ENCODE measurements at places on chromosomes 13 and 19.

DNA sequence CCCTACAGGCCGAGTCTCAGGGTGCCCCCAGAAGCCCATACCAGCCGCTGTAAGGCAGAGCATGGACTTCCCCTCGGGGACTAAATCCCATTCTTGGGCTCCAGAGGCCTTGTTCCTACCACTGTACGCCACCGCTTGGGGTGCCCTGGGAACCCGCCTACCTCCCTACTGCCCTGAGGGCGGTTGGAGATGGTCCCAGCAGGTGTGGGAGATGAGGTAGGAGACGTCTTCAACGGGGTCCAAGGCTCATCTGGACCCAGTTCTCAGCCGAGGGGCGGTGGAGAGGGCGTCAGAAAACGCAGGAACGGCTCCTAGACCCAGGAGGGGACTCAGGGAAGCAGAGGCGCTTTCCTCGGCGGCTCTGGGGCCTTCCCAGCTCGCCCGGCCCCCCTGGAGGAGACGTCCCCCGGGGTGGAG lies 833 bp upstream of the ZIK1 start:
- no peak for DNase-seq

- no peak for DNase-seq
Measured at GRCh38 chr19:17950310-17951156, 16.4 kb upstream of the KCNN1 start.

DNA sequence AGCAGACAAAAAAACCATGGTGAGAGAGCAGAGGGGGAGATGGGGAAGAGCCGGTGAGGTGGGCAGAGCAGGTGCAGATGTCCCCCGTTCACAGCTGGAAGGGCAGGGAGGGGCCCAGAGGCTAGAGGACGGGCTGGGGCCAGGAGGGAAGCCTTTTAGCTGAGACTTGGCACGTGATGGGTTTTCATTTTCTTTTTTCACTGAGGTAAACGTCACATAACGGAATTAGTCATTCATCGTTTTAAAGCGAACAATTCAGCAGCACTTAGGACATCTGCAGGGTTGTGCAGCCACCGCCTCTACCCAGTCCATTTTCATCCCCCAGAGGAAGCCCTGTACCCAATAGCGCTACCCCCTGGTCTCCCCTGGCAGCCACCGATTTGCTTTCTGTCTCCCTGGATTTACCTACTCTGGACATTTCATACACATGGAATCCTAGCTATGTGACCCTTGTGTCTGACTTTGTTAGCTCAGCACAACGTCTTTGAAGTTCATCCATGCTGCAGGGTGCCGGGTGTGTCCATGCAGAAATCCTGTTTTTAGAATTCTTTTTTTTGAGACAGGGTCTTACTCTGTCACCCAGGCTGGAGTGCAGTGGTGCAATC lies 16.0 kb upstream of the EMC10 start:
- no peak for DNase-seq

DNA sequence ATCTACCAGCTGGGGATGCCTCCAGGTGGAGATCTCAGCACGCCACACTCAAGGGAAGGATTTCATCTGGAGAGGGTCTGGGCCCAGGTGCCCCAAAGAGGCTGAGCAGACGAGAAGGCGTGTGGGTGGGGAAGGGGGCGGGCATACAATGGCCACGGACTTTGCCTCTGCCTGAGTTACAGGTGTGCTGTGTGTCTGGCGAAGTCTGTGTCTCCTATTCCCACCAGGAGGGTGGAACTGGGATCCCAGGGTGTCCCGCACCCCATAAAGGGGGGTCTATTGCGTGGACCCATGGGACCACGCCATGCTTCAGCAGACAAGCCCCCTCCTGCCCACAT lies 3.6 kb downstream of the TLE2 start:
- no peak for DNase-seq

DNA sequence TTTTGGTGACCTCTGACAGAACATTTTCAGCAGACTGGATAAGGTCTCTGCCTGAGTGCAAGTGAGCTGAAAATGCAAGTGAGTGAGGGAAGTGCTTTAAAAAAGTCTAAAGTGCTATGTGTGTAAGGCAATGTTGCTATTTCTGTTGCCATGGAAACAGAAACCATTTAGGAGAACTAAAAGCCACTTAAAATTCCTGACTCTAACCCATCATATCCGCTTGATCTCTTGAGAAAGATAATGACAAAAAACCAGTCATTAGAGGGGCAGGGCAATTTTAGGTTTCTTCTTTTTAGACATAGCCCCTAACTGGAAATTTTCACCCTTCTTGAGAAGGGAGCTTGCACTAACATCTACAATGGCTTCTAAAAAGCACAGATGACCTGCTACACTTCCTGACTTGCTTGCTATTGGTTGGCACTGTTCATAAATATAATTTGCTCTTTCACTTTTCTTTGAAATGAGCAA lies at the start of gene CYSLTR2:
Gene CYSLTR2 (plus strand): TSS at position 458 of the 468 bp plus-strand sequence. CDS start 52,889 bp downstream, outside the sequence.
- DNase-seq, result no peak

GRCh38 chr13:51644654-51645053 lies 60.4 kb downstream of the WDFY2 start:
- no peak for DNase-seq

DNA sequence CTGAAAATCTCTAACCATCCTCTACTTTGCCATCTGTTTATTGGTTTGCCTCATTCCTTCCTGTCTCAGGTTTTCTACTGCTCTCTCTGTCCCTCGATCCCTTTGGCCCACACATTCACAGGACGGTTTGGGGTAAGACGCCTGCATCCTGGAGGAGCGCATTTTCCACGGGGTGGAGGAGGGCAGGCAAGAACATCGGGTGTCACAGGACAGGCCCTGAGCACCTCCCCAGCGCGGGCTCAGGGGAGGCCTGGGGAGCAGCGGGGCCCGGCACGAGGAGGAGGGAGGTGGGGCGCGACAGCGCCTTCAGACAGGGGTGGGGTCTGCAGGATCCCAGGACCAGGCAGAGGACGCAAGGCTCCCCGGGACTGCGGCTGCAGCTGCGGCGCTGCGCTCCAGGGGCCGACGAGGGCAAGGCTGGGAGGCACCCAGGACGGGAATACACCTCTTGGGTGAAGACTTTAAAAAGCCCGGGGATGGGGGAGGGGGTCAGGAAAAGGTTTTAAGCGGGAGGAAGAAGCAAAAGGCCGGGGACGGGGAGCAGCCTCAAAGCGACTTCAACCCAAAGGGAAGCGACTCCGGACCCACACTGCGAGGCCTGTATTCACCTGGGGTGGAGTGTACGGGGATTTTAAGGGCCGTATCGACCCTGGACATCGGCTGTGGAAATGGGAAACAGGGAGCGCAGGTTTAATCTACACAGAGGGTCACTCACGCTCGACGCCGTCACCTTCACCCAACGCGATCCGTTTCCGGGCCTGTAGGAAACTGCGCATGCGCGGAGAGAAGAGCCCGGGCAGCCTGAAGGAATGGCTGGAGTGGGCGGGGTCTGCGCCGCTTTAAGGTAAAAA lies at the start of gene ZNF415:
Gene ZNF415 (minus strand): TSS at position 770 of the 851 bp plus-strand sequence. CDS start 10,234 bp downstream, outside the sequence.
- peak; percentile 14 for DNase-seq

- DNase-seq, result no peak
Measured at GRCh38 chr13:34779171-34779570, 162.9 kb upstream of the NBEA start.

- DNase-seq, result no peak
Measured at GRCh38 chr13:33112766-33113165, 96.5 kb downstream of the KL start.

DNA sequence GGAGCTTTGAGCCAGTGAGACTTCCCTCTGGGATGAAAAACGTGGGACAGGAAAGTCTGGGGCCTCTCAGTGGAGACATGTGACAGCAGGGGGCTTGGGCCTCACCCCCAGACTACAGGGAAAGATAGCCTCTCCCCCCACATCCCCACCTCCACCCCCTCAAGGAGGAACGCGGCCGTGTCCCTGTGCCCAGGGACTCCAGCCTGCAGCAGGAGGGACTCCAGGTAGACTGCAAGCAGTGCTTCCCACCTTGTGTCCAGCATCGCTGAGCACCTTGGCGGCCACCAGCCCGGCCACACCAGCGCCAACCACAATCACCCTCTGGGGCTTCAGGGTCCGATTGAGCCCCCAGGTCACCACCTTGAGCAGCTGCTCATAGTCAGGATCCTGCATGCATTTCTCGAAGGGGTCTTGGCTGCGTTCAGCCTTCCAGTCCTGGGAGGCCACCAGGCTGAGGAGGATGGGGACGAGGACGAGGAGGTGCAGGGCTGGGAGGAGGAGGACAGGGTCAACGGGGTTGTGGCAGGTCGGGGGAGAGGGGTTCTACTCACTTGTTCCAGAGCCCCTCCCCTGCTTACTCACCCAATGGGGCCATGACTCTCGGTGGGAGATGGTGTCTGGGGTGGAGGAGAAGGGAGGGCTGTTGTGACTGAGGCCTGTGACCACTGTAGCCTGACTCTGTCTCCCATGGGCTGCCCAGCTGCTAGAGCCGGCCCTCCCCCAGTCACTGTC lies 955 bp downstream of the IL4I1 start:
- DNase-seq, result peak; percentile 15

GRCh38 chr13:34346626-34347025 lies 528.7 kb downstream of the RFC3 start:
- DNase-seq, result no peak

DNA sequence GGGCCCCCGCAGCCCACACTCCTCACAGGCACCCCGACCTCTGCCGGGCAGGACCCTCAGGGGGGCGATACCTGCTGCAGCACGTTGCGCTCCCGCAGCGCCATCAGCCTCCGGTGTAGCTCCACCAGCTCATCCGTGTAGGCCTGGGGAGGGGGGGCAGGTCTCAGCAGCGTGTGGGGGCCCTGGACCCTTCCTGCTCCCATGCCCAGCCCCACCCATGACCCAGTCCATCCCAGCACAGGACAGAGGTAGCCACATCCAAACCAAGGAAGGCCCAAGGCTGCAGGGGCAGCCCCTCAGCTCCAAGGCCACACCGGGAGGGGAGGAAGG lies 66.5 kb downstream of the MLLT1 start:
- no peak for DNase-seq

DNA sequence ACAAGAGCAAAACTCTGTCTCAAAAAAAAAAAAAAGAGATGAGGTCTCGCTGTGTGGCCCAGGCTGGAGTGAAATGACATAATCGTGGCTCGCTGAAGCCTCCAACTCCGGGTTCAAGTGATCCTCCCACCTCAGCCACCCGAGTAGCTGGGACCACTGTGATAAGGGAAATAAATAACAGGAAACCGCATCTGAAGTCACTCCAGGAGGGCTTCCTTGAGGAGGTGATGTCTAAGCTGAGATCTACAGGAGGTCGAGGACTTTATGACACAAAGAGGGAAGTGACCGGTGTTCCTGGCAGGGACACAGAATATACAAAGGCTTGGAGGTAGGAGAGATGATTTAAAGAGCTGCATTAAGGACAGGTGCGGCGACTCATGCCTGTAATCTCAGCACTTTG lies 8.9 kb upstream of the NR2F6 start:
- DNase-seq, result no peak

DNA sequence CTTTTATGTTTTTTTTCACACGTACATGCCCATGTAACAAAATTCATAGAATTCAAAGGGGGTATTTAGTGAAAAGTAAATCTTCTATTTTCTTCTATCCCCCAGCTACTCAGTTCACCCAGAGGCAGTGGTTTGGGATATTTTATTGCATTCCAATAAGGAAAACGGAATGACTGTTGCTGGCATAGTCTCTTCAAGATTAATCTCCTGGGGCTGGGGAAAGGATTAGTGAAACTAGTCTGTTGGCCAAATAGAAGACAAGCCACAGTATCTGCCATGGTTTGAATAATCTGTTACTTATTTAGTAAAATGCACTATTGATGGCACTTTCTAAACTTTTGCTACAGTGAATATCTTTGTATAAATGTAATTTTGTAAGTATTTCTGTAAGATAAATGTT lies 122.0 kb downstream of the NDFIP2 start:
- no peak for DNase-seq

DNA sequence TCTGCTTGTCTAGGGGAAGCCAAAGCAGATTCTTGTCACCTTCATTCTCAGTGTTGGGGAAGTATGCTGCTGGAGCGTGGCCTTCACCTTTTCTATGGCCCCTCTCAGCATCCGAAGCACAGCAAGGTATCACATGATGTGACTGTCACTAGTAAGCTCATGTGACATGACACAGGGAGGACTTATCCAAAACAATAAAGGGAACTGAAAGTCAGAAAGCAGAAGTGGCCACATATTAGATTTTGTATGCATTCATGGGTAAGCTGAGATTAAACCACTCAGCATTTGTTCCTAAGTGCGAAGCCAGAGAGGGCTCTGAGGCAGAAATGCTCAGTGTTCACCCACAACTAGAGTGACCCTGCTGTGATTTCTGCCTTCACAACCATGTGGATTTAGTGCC lies 72.8 kb upstream of the PCDH8 start:
- no peak for DNase-seq

DNA sequence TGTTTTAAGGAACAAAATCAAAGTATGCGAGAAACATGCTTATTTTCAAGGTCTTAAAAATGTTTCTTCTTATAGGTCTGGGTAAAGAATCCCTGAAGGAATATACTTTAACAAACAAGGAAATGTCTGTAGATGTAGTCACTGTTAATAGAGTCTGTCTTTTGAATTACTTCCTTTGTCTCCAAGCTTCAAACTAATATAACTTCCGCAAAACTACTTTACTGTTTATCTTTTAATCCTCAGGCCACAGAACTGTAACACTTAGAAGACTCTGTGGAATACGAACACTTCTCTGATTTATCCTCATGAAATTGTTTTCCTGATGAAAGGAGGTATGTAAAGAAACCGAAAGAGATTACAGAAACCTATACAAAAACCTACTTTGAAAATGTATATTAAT lies 316.0 kb downstream of the PCDH9 start:
- DNase-seq, result no peak

GRCh38 chr13:32426191-32426989 lies 1.5 kb downstream of the N4BP2L1 start:
- no peak for DNase-seq
